SJSA1 (cell line): ENCODE measurements at places on chromosomes 2 and 18.

GRCh38 chr2:109284826-109285225 lies 155.8 kb downstream of the SH3RF3 start:
- DNase-seq: no peak

GRCh38 chr2:65511306-65511705 lies 78.9 kb upstream of the SPRED2 start:
- no peak for DNase-seq

- DNase-seq: no peak
These were observed 115.3 kb upstream of the RIOK3 start for GRCh38 chr18:23337599-23338444.

DNA sequence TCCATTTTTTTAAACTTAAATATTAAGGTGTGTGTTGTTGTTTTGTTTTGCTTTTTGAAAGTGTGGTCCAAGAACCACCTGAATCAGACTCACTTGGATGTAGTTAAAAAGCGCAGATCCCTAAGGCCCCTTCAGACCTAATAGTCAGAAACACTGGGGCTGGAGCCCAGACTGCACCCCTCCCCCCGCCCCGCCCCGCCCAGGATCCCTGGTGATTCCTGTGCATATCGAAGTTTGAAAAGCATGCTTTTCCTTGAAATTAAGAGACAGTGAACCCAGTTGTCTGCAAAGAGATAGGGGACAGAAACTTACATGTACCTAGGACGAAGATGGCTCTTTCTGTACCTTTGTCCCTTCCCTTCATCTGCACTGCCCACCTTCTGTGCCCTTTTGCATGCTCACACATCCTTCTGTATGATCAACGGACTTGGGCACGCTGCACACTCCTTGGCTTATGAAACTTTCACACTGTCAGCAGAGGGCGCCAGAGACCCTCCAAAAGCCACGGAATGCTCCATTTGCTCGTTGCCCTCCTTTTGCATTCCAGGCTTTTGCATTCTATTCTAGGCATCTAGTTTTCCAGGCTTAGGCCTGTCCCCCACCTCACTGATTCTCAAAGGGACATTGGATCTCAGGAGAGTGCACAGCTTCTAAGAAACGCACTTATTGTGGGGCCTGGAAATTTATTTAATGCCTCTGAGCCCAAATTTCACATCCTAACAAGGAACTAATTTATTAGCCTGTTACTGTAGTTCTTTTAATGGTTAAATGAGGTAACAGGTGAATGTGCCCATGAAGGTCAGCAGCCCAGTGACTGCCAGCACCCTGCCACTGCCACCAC lies 32.8 kb upstream of the SLC14A1 start:
- DNase-seq: peak; percentile 74

DNA sequence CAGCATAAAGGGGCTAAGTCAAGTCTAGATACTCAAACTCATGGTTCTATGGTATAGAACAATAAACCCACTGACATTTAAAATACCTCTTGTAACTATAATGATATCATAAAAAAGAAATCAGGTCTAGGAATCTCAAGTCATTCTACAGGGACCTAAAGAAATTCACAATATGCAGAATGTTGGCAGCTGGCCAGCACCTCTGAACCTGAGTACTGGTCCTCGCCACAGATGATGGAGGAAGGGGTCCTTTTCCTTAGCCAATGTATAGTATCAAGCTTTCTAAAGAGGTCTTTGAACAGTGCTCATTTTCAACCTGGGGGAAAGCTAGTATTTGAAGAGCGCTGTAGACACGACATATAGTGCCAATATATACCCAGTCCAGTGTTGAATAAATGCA lies 108.4 kb upstream of the ITGB6 start:
- DNase-seq: no peak

DNA sequence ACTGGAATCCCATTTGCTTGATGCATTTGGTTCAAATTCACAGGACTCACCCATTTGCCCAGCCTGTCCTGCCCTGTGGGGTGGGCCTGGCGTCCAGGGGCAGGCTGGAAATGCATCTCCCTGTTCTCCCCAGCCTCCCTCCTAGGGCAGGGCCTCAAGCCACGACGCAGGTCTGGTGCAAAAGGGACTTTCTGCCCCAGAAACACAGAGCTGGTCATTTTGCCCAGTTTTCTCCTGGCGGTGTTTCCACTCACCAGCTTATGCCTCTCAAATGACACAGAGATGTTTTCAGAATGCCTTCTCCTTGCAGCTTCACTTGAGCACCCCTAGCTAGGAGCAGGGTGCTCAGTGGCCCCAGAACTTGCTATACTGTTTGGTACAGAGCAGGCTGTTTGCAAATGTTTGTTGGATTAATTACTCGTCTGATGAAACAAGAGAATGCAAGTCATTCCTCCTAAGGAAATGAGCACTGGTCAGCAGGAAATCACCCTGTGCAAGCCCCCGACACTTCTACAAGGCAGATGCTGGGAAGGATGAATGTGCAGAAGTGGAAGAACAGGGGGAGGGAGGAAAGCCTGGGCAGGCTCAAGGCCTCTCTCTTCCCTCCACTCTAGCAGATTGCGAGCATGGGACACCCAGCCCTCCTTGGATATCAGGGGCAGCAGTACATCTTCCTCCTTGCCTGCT lies 164.3 kb upstream of the APCDD1 start:
- DNase-seq: no peak

DNA sequence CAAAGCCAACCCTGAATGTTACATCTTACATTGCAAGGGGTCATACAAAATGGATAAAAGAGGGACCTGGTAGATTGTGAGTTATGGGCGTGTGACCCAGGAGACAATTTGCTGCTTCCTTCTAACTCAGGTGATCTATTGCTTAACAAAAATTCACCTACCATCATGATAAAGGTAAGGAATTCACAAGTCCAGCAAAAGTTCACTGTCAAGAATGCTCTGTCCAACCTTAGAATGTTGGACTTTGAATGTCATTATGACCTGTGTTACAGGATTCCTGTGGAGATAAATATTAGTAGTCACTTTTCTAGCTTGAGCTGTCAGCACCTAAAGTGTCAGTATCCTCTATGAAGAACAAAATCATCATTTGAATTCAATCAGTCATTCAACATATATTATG lies 7.9 kb upstream of the KLF7 start:
- DNase-seq: no peak

DNA sequence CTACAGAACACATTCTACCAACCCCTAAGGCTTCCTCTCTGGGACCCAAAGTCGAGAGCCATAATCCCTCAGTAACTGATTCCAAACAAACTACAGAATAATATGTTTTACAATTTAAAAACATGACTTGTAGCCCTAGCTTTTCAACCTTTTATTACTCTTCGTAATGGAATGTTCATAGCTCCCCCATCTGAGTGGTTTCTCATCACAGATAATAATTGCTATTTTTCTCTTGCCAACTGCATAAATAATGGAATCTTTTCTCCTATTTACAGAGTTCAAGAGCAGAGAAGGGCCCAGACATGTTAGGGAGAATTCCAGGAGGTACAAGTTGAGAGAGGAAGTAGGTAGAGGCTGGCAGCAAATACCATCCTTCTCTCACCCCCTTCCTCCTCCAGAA lies 59.9 kb upstream of the CERS6 start:
- no peak for DNase-seq

- no peak for DNase-seq
These were observed 30.1 kb downstream of the SOX11 start for GRCh38 chr2:5722236-5722635.

DNA sequence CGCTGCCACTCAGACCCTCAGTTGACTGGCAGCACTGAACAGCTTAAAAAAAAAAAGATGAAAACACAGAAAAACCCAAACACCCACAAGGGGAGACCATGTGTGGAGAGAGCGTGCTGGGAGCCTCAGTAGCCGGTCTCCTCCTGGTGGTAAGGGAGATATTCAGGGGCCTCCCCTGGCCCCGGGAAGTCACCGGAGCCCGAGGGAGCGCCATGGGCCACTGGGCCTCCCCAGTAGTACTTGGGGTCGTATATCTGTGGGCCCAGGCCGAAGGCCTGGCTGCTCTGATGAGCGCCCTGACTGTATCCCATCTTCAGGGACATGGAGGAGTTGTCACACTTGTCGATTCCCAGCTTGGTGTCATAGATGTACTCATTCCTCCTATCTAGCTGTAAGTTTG lies 145.7 kb upstream of the TEKT4 start:
- no peak for DNase-seq

- peak; percentile 98 for DNase-seq
These were observed at the start of gene RND3 for GRCh38 chr2:150487537-150488429. TSS of gene RND3 (minus strand) at chr2:150487667. CDS start at chr2:150487417, 250 bp downstream.

GRCh38 chr2:40511661-40512213 lies 59.8 kb upstream of the SLC8A1 start:
- DNase-seq: no peak

DNA sequence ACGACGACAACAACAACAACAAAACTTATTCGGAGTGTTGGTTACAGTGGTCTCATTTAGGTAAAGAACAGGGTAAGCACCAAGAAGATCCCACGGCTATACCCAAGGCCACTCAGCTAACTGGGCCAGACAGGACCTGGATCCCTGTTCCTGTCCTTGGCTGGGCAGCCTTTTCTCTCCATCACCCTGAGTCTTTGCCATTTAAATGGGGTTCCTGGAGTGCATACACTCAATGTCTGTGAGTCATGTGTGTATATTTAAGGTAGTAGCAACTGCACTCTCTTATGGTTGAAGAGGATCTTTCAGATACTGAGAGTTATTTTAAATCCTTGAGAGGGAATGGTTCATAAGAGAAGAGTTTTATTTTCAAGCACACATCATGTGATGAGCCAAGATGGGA lies 35.3 kb downstream of the ADCYAP1 start:
- no peak for DNase-seq

DNA sequence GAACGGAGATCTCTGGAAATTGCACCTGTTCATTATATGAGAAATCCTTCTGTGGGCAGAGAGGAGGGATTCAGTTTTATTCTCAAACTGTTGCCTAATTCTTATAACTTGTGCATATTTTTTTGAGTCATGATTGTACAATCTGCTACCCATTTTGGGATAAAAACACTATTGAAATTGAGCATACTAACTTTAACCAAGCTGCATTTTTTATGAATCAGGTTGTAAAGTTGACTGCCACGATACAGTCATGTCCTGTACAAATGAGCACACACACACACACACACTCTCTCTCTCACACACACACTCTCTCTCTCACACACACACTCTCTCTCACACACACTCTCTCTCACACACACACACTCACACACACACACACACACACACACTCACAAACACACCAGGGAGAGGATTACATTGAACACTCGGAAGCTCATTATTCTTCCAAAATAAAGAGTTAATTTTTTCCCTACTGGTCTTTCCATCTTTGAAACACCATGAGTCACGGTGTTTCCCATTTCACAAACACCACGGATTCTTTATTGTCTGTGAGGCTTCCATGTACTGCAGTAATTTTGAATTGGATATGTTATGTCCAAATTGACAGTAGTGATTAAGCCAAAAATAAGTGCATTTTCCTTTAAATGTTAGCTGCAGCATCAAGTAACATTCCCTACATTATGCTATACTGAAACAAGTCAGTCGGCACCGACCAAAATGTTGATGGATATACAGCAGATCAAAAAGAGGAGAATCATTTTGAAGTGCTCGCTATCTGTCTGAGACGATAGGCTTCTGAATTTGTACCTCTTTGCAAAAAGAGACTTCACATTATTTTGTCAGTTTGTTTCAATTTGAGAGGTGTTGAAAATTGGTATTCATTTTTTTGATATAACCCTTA lies 216.9 kb downstream of the ARHGAP15 start:
- no peak for DNase-seq

DNA sequence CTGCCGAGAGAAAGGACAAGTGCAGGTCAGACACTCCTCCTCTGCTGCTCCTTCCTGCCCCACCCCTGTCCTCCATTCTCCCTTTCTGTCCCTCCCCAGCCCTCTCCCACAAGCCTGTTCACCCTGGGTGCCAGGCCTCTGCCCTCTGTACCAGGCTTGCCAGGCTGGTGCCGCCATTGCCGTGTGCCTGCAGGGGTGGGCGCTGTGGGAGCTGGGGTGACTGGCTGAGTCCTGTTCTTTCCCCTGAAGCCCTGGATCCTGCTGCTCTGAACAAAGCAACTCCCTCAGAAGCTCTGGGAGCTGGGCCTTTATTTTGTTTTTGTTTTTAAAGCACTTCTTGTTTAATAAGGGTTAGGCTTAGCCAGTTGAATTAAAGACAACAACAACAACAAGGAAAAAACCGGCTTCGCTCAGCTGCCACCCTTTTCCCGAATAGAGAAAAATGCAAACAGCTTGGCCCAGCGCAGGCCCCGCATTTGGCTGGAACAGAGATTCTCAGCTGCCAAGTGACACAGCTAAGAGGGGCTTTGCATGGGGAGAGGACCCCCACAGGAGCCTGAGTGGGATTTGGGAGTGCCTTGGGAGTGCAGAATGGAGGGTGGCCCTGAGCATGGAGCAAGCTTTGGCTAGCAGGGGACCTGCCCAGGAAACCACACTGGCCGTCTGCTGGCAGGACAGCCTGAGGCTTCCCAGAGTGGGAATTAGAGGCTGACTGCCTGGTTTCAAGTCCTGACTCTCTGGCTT lies 9.1 kb downstream of the PCARE start:
- DNase-seq: no peak

DNA sequence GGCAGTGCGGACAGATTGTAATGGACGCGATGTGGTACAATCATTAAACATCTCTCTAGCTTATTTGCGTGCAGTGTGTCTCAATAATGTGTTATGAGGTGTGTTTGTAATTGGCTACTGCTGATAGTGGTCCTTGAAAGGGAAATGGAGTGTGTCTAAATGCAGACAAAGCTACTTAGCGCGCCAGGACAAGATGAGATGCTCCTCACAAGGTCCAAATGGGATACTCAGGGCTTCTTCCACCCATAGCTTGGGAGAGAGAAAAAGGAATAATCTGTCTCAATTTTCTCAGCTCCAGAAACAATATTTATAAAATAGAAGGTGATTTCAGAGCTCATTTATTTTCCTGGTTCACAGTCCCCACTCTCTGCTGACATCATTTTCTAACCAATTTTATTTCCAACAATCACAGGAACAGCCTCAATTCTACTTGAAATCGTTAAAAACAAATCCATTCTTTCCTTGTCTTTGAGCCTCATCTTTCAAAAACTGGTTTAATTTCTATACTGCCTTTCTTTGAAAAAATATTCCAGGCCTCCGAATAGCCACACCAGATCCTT lies 28.5 kb downstream of the GALNT14 start:
- no peak for DNase-seq

- no peak for DNase-seq
These were observed 103.9 kb upstream of the LRP1B start for GRCh38 chr2:142234741-142235140.

DNA sequence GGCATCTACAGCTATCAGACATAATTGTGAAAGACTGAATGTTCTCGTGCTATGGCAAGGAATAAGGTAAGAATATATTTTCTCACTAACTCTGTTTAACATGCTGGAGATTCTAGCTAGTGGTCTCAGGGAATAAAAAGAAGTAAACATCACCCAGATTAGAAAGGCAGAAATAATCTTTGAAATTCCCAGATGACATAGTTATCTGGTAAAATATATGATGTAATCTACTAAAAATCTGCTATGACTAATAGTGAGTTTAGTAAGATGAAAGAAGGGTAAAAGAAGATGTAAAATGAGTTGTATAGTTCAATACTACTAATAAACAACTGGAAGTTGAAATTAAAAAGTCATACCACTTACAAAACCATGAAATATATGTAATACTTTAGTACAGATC lies 134.2 kb downstream of the DSC3 start:
- no peak for DNase-seq

- DNase-seq: peak; percentile 73
These were observed 3.0 kb downstream of the LRRFIP1 start for GRCh38 chr2:237630216-237631000.
